ENCODE measurements at places on chromosomes 4 and X. TPM values are rescaled to one million over a fixed set of nuclear protein-coding genes. Genes with fewer than 3 reads are reported as not detected.

DNA sequence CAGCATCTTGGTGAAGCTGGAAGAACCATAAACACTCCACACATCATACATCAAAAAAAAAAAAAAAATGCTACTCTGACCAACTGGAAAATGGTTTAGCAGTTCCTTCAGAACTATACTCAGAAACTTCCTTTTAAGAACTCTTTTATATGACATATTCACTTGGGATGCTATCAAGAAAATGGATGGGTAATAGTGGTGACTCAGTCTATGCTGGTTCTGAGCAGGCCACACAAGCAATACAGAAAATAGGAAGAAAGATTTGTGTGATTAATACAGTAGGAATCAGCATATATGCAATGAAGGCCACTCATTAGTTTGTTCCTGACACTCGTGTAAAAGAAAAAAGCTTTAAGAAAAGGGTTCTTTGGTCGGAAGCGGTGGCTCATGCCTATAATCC, 123.5 kb upstream of the FAT4 start:
- H3K36me3 ChIP-seq: no peaks in the 10 kb centered on the region
- peaks cover 4% of the 10 kb centered on the region for H3K4me1 ChIP-seq
- peak overlapping the region; percentile 48 for H3K27ac ChIP-seq
- no peak overlapping the region for H3K4me3 ChIP-seq
- H3K27me3 ChIP-seq: no peaks in the 10 kb centered on the region

GRCh38 chr4:42683393-42683792, 26.5 kb upstream of the ATP8A1 start:
- H3K4me3 ChIP-seq: no peak overlapping the region
- H3K4me1 ChIP-seq: no peaks in the 10 kb centered on the region
- no peak overlapping the region for H3K27ac ChIP-seq

DNA sequence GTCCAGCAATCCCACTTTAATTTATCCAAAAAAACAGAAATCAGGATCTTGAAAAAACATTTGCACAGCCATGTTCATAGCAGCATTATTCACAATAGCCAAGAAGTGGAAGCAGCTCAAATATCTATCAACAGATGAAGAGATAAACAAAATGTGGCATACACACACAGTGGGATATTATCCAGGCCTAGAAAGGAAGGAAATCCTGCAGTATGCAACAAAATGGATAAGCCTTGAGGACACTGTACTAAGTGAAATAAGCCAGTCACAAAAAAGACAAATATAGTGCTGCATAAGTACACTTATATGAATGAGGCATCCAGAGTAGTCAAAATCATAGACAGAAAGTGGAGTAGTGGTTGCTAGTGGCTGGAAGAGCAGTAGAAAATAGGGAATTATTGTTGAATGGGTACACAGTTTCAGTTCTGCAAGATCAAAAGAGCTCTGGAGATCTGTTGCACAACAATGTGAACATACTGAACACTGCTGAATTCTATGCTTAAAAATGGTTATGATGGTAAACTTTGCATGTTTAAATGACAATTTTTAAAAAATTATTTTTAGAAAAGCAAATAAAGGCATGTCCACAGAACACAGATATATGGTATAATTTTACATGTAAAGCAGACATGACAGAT, 25.6 kb downstream of the CHM start:
- DNase-seq: no peak
- peaks cover 4% of the 10 kb centered on the region for H3K36me3 ChIP-seq
- H3K4me1 ChIP-seq: no peaks in the 10 kb centered on the region
- no peak overlapping the region for H3K27ac ChIP-seq

RHOXF2 gene
- total RNA-seq: not detected

GABRG1 gene
- not detected for total RNA-seq

DNA sequence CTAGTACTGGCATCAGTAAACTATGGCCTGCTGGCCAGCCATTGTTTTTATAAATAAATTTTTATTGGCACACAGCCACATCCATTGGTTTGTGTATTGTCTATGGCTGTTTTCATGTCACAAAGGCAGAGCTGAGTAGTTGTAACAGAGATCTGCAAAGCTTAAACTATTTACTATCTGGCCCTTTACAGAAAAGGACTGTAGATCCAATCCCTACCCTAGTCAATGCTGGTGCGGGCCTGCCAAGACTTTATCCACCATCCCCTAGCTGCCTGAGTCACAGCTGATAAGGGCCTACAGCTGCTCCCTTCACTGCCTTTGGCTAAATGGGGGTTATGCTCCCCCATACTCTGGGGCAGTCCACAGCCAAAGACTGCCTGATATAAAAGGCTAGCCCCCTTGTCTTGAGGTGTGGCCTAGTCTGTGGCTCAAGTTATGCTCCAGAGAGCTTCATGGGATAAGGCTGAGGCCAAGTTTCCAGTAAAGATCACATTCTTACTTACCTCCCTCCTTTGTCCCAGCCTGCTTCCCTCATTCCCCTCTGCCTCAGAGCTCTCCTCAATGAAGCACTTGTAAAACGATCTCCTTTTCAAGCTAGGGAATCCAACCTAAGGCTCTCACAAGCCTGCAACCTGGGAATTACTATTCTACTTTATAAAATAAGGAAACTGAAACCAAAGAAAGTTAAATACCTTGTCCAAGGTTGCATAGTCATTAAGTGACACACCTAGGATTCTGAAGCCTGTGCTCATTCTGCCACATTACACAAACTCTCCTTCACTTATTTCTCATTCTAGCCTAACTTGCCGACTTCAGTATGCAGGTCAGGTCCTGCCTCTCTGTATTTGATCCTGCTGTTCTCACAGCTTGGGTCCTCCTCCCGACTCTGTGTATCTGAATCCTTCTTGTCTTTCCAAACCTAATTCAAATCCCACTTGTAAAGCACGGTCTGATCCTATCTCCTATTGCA, 20.7 kb downstream of the ACE2 start:
- H3K36me3 ChIP-seq: no peaks in the 10 kb centered on the region
- no peak overlapping the region for H3K27ac ChIP-seq
- H3K4me1 ChIP-seq: no peaks in the 10 kb centered on the region
- peak; percentile 4 for DNase-seq
- H3K27me3 ChIP-seq: peaks cover 5% of the 10 kb centered on the region
- no peak overlapping the region for H3K4me3 ChIP-seq

DNA sequence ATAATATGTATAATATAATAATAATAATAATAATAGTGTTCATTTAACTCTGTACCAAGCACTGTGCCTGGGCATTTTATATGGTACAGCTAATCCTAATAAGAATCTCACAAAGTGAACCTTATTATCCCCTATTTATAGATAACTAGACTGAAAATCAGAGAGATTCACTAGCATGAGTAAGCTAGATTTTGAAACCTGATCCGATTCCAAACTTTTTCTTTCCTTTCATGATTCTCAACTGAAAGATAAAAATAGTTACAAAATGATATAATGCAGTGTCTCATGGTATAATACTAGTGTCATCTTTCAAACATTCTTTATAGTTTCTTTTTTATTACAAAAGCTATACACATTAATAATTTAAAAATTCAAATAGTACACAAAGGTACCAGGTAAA, 55.9 kb upstream of the RNF128 start:
- no peak overlapping the region for H3K27ac ChIP-seq
- H3K4me3 ChIP-seq: no peak overlapping the region
- H3K36me3 ChIP-seq: no peaks in the 10 kb centered on the region
- H3K27me3 ChIP-seq: peaks cover 3% of the 10 kb centered on the region

- peaks cover 2% of the 10 kb centered on the region for H3K4me1 ChIP-seq
- no peak overlapping the region for H3K4me3 ChIP-seq
- H3K27ac ChIP-seq: no peak overlapping the region
- peak; percentile 96 for DNase-seq
Observed at GRCh38 chr4:108881190-108881589, 118.3 kb upstream of the ETNPPL start.

GRCh38 chr4:61521451-61521850, 321.3 kb downstream of the ADGRL3 start:
- H3K27me3 ChIP-seq: no peaks in the 10 kb centered on the region
- no peaks in the 10 kb centered on the region for H3K4me1 ChIP-seq
- H3K27ac ChIP-seq: no peak overlapping the region
- H3K4me3 ChIP-seq: no peak overlapping the region

BANK1 gene
- total RNA-seq: under 0.01 TPM

VEGFC gene
- 26.9 TPM for total RNA-seq

GRCh38 chr4:78922207-78922606, 17.0 kb downstream of the PAQR3 start:
- peak; percentile 83 for DNase-seq
- H3K27me3 ChIP-seq: no peaks in the 10 kb centered on the region
- peak overlapping the region; percentile 17 for H3K27ac ChIP-seq
- H3K36me3 ChIP-seq: peaks cover 4% of the 10 kb centered on the region

DNA sequence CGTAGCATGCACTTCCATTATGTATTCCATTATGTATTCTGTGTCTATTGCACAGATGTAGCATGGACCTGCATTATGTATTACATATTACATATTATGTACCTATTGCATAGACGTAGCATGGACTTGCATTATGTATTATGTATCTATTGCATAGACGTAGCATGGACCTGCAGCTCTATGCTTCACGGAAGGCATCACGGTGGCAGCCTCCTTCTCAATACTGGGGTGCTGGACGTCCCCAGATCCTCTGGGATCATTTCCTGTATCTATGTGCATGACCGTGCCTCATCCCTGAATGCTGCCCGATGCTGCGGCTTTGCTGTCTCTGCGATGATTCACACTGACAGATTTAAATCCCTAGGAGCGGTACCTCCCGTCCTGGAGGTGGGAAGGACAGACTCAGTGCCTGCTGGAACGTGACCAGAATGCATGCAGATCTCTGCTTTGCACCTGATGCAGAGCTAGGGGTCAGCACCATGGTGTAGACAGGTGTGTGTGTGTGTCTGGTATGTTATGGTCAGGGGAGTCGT, 317.5 kb downstream of the DHRSX start:
- H3K27ac ChIP-seq: no peak overlapping the region
- H3K4me3 ChIP-seq: no peak overlapping the region
- DNase-seq: no peak
- no peaks in the 10 kb centered on the region for H3K36me3 ChIP-seq
- H3K27me3 ChIP-seq: no peaks in the 10 kb centered on the region

TMEM156 gene
- 0.54 TPM for total RNA-seq

GRCh38 chrX:36963069-36963808, 44.9 kb upstream of the FAM47C start:
- H3K4me1 ChIP-seq: no peaks in the 10 kb centered on the region
- no peak overlapping the region for H3K4me3 ChIP-seq
- H3K27ac ChIP-seq: no peak overlapping the region
- H3K36me3 ChIP-seq: no peaks in the 10 kb centered on the region
- H3K27me3 ChIP-seq: no peaks in the 10 kb centered on the region

GRCh38 chrX:135543924-135544323, 23.5 kb downstream of the INTS6L start:
- H3K27me3 ChIP-seq: 0 out of 2 replicates have a peak, but pooled peaks cover 2% of the 10 kb centered on the region
- no peak overlapping the region for H3K27ac ChIP-seq
- no peak for DNase-seq
- no peaks in the 10 kb centered on the region for H3K4me1 ChIP-seq

DUSP21 gene
- total RNA-seq: not detected

SNCA gene
- 0.56 TPM for total RNA-seq

DNA sequence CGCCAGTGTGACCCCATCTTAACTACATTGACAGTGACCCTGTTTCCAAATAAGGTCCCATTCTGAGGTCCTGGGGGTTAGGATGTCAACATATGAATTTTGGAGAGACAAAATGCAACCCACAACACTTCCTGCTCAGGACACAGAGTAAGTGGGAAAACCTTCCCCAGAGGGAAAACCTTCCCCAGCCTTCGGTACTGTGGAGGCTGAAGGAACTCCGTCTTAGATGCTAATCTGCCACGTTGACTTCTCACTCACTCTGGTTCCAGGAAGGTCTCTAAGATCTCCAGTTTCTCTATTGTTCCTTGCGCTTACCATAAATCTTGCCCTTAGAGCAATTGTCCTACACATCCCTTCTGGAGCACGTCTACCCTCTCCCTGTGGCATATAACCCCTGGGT, 29.7 kb upstream of the HMX1 start:
- no peak for DNase-seq
- H3K27me3 ChIP-seq: no peaks in the 10 kb centered on the region
- H3K4me1 ChIP-seq: no peaks in the 10 kb centered on the region
- H3K36me3 ChIP-seq: no peaks in the 10 kb centered on the region
- no peak overlapping the region for H3K4me3 ChIP-seq

CNOT6L gene
- total RNA-seq: 14.4 TPM

ETDB gene
- not detected for total RNA-seq

ARSH gene
- total RNA-seq: not detected

PCDH19 gene
- not detected for total RNA-seq
